Activated CD8-positive, alpha-beta T cell treated with anti-CD3 and anti-CD28 coated beads for 36 hours (primary cell): ENCODE measurements at places on chromosomes 2 and 18. TPM values are rescaled to one million over a fixed set of nuclear protein-coding genes. Genes with fewer than 3 reads are reported as not detected.

The TXNDC2 gene
- not detected for total RNA-seq

DNA sequence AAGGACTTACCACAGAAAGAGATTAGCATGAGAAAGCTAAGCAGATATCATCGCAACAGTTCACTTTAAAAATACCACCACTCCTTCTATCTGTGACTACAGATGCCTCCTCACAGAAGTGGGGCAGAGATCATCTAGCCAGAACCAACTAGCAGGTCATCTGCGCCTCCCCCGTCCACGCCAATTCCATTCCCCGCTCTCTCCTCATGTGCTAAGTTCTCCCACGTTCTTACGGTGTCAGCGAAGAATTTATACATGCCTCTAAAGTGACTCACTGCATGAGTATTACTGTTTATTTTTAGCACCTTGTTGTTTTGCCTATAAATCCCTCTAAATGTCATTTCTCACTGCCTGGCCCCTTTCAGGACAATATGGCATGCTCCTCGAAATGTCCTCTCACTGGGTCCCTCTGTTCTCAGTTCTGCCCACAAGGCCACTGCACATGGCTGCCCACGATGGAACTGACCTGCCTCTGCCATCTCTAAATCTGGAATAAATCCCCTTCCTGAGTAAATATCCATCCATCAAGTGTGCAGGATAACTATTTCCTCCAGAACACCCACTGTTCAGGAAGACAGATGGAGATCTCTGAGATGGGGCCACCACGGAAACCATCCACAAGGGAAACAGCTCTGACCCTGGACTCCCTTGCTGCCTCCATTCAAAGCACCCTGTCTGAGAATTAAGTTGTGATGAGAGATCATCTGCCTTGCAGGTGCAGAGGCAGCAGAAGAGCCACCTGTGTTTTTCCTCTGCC is 137.7 kb downstream of the IRS1 start:
- DNase-seq, result no peak
- H3K27me3 ChIP-seq, result no peaks in the 10 kb centered on the region
- no peaks in the 10 kb centered on the region for H3K36me3 ChIP-seq
- no peaks in the 10 kb centered on the region for H3K4me1 ChIP-seq
- H3K27ac ChIP-seq, result no peak overlapping the region
- no peak overlapping the region for H3K4me3 ChIP-seq

The ITPRIPL1 gene
- 32.6 TPM for total RNA-seq

DNA sequence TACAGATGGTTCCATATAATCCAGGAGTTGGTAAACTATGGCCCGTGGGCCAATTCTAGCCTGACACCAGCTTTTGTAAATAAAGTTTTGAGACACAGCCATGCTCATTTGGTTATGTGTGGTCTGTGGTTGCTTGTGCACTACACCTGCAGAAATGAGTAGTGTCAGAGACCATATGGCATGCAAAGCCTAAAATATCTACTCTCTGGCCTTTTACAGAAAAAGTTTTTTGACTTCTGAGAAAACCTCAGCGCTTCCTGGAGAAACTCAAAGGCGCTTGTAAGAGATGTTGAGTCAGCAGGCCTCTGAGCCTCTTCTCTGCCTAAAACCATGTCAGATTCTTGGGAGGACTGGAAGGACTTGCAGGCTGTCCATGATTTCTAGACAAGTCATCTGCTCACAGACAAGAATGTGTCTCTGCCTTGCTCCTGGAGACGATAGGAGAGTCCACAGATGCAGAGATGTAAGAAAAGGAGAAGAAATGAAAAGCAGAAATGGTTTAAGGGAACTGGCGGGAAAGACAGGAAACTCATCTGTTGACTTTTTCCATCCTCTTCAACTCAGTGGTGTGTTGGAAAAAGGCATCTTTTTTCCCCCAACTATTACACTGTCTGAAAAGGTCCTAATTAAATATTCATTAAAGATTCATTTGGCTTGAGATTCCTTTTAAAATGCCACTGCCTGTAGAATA is 5.2 kb downstream of the TTC39C start:
- peaks cover 47% of the 10 kb centered on the region for H3K36me3 ChIP-seq
- H3K4me1 ChIP-seq, result peaks cover 84% of the 10 kb centered on the region
- peak; percentile 83 for DNase-seq
- no peaks in the 10 kb centered on the region for H3K27me3 ChIP-seq
- peak overlapping the region; percentile 65 for H3K4me3 ChIP-seq

DNA sequence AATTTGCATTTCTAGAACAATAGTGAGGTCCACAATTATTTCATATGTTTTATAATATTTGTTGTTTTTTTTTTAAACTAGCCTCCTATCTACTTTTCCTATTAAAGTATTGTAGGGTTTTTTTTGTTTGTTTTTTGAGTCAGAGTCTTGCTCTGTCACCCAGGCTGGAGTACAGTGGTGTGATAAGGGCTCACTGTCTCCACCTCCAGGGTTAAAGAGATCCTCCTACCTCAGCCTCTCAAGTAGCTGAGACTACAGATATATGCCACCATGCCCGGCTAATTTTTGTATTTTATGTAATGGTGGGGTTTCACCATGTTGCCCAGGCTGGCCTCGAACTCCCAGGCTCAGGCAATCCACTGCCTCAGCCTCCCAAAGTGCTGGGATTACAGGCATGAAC is 122.5 kb downstream of the SLC39A10 start:
- no peaks in the 10 kb centered on the region for H3K27me3 ChIP-seq
- no peak for DNase-seq
- no peak overlapping the region for H3K4me3 ChIP-seq
- no peaks in the 10 kb centered on the region for H3K36me3 ChIP-seq
- H3K27ac ChIP-seq, result no peak overlapping the region

GRCh38 chr18:79242246-79242645 is 153.5 kb upstream of the NFATC1 start:
- no peaks in the 10 kb centered on the region for H3K27me3 ChIP-seq
- H3K27ac ChIP-seq, result no peak overlapping the region
- H3K4me3 ChIP-seq, result no peak overlapping the region
- H3K4me1 ChIP-seq, result peaks cover 2% of the 10 kb centered on the region

The C2orf80 gene
- total RNA-seq, result not detected

DNA sequence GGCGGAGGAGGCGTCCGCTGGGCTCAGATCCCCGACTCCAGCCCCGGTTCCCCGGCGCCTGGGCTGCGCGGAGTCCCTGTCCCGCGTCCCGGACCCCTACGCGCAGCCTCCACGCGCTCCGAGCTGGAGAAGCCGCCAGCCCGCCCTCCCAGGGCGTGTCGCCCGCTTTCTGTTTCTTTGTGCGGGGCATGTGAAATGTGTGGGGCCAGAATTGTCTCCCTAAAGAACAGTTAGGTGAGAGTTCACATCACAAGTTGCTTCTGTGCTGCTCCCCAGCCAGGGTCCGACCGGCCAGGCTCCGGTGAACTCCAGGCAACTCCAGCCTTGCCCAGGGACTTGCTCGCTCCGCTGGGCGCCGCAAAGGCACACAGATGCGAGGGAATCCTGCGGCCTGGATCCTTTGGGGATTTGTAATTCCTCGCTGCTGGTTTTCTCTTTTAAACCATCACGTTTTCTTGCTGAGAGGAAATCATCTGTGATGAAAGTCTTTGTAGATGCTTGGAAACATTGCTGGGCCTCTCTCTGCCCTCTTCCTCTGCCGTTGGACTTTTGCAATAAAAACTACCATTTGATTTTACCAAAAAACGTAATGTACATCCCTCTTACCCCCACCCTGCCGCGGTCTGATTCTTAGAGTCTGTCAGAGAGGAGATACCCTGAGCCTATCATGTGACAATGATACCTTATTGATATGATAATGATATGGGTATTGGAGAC is 631 bp downstream of the GYPC start:
- peak overlapping the region; percentile 97 for H3K4me3 ChIP-seq
- peak; percentile 52 for DNase-seq
- H3K4me1 ChIP-seq, result peaks cover 48% of the 10 kb centered on the region
- peak overlapping the region; percentile 100 for H3K27ac ChIP-seq

GRCh38 chr2:217989221-217989948 is 13.4 kb downstream of the TNS1 start:
- H3K27me3 ChIP-seq, result peaks cover 8% of the 10 kb centered on the region
- H3K4me1 ChIP-seq, result peaks cover 10% of the 10 kb centered on the region
- no peaks in the 10 kb centered on the region for H3K36me3 ChIP-seq
- peak overlapping the region; percentile 30 for H3K27ac ChIP-seq

DNA sequence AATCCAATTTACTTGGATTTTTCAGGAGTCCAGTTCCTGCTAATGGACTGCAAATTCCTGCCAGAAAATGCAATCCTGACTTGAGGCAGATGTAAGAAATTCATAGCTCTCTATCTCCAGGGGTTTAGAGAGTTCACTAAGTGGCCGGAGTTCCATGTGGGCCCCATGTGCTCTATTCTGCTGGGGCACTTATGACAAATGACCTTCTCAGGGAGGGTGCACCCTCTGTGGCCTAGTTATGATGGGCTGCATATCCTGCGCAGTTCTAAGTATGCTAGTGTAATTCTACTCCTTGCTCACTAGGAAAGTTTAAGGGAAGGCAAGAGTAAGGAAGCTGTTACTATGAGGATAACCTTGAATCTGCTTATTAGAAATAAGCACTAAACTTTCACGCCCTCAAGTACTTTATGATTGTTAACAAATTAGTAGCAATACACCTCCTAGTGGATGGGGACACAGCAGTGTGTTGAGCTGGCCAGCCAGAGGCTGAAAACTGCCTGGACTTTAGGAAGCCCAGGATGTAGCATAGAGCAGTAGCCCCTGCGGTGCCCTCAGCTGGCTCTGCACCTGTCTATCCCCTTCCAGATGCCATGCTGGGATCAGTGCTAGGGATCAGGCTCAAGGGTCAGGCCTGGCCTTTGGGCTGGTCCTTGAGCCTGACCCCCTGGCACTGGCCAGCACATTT is 14.4 kb downstream of the SMYD1 start:
- H3K27me3 ChIP-seq, result no peaks in the 10 kb centered on the region
- H3K4me1 ChIP-seq, result no peaks in the 10 kb centered on the region
- no peak overlapping the region for H3K4me3 ChIP-seq
- no peaks in the 10 kb centered on the region for H3K36me3 ChIP-seq

- no peak overlapping the region for H3K4me3 ChIP-seq
- no peaks in the 10 kb centered on the region for H3K27me3 ChIP-seq
- H3K36me3 ChIP-seq, result no peaks in the 10 kb centered on the region
Measured at GRCh38 chr2:71060871-71061270, 7.6 kb upstream of the NAGK start.

The CD8A gene
- total RNA-seq, result 419 TPM

DNA sequence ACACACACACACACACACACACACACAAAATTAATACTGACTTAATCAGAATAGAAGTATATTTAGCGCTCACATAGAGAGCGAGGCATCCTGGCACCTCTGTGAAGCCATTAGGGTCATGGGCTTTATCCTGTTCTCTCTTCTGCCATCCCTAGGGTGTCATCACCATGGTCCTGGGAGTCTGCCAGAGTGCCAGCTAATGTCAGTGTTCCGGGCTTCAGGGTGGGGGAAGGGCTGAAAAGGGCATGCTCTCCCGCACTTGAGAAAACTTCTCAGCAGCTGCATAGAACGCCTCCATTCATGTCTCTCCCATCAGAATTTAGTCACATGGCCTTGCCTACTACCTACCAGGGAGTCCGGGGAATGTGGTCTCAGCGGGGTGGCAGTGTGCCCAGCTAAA is 19.7 kb upstream of the DYNC2LI1 start:
- no peaks in the 10 kb centered on the region for H3K36me3 ChIP-seq
- H3K4me1 ChIP-seq, result no peaks in the 10 kb centered on the region
- H3K27ac ChIP-seq, result no peak overlapping the region
- no peaks in the 10 kb centered on the region for H3K27me3 ChIP-seq
- no peak for DNase-seq
- no peak overlapping the region for H3K4me3 ChIP-seq
